ENCODE measurements at places on chromosomes 16 and 17. TPM values are rescaled to one million over a fixed set of nuclear protein-coding genes. Genes with fewer than 3 reads are reported as not detected.

- no peaks in the 10 kb centered on the region for H3K4me1 ChIP-seq
- H3K4me3 ChIP-seq = no peak within 1 kb of the TSS
- H3K27me3 ChIP-seq = no peaks in the 10 kb centered on the region
Measured at GRCh38 chr16:89613231-89613953, at the start of gene DPEP1. Gene DPEP1 (plus strand): TSS chr16:89613642. CDS start chr16:89630411, 16,769 bp downstream.

- H3K27me3 ChIP-seq = no peaks in the 10 kb centered on the region
- H3K4me3 ChIP-seq = no peak overlapping the region
- H3K36me3 ChIP-seq = peaks cover 2% of the 10 kb centered on the region
- H3K27ac ChIP-seq = no peak overlapping the region
- peaks cover 13% of the 10 kb centered on the region for H3K4me1 ChIP-seq
Measured at GRCh38 chr17:17569691-17570090, 21.8 kb downstream of the PEMT start.

The KRT36 gene
- not detected for total RNA-seq

GRCh38 chr16:16096121-16096857 is 127.0 kb downstream of the ABCC6 start:
- peaks cover 15% of the 10 kb centered on the region for H3K36me3 ChIP-seq
- peak overlapping the region; percentile 89 for H3K27ac ChIP-seq
- H3K4me3 ChIP-seq = peak overlapping the region; percentile 23
- no peaks in the 10 kb centered on the region for H3K27me3 ChIP-seq

GRCh38 chr16:11857161-11857560 is 5.8 kb upstream of the RSL1D1 start:
- DNase-seq = no peak
- no peak overlapping the region for H3K27ac ChIP-seq
- H3K27me3 ChIP-seq = no peaks in the 10 kb centered on the region

GRCh38 chr17:43608313-43608712 is 53.4 kb downstream of the MEOX1 start:
- no peak overlapping the region for H3K4me3 ChIP-seq
- no peaks in the 10 kb centered on the region for H3K36me3 ChIP-seq
- H3K27ac ChIP-seq = no peak overlapping the region
- DNase-seq = no peak

DNA sequence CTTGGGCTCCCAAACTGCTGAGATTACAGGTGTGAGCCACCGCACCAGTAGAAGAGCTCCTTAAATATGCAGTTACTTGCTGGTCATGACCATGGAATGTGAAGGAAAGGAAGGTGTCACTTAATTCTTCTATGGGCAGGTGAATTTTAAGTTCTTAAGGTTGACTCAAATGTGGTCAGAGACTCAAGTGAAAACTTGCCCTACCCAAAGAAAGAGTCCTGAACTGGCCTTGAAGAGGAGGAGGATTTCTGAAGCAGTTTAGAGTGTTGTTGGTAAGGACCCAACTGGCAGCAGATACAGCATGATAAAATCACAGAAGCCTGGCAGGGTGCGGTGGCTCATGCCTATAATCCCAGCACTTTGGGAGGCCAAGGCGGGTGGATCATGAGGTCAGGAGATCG is 29.4 kb downstream of the CHD9 start:
- peak overlapping the region; percentile 57 for H3K27ac ChIP-seq
- no peaks in the 10 kb centered on the region for H3K36me3 ChIP-seq
- no peaks in the 10 kb centered on the region for H3K27me3 ChIP-seq
- H3K4me1 ChIP-seq = peaks cover 57% of the 10 kb centered on the region

DNA sequence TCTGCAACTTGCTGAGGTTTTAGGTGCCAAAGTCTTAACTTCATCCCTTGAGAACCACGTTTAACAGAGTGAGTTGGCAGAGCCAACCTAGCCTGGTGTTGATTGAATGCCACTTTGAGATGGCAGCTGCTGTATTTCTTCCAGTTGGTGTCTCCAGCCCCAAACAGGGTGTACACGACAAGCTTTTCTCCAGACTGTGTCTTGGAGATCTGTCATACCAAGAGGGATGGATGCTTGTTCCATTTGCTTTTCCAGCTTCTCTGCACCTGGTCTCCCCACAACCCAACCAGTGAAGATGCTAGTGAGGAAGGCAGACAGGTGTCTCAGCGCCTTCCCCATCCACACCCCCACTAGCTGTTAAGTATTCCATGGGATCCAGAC is 141.1 kb upstream of the HS3ST2 start:
- no peaks in the 10 kb centered on the region for H3K27me3 ChIP-seq
- H3K36me3 ChIP-seq = no peaks in the 10 kb centered on the region
- no peak overlapping the region for H3K27ac ChIP-seq
- DNase-seq = no peak
- H3K4me1 ChIP-seq = no peaks in the 10 kb centered on the region
- H3K4me3 ChIP-seq = no peak overlapping the region

The CTF1 gene
- total RNA-seq = 0.21 TPM

The KRTAP16-1 gene
- total RNA-seq = not detected

DNA sequence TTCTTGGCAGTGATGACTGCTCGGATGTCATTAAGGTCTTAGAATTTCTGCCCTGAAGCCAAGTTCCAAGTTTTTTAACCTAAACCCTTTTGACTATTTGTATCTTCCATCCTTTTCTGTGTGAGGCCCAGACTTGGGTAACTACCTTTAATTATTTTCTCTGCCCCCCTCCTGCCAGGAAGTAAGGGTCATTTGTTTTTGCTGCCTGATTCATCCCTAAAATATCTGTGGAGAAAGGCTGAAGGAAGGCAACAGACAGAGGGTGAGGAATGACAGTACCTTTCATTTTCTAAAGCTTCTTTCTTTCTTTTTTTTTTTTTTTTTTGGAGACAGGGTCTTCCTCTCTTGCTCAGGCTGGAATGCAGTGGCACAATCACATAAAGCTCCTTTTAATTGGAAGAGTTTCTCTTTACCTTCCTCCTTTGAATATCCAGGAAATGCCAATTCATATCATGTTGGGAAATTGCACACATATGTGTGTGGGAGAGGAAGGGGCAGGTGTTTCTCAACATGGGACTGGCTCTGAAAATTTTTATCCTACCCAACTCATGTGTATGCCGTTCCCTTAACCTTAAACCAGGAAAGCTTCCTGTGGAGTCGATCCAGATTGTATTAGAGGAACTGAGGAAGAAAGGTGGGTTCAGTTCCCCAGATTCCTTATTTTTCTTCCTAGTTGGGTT is 957 bp downstream of the VPS25 start:
- DNase-seq = no peak
- peaks cover 4% of the 10 kb centered on the region for H3K4me1 ChIP-seq
- peaks cover 40% of the 10 kb centered on the region for H3K36me3 ChIP-seq
- H3K27me3 ChIP-seq = no peaks in the 10 kb centered on the region

The KRTAP1-5 gene
- total RNA-seq = not detected

DNA sequence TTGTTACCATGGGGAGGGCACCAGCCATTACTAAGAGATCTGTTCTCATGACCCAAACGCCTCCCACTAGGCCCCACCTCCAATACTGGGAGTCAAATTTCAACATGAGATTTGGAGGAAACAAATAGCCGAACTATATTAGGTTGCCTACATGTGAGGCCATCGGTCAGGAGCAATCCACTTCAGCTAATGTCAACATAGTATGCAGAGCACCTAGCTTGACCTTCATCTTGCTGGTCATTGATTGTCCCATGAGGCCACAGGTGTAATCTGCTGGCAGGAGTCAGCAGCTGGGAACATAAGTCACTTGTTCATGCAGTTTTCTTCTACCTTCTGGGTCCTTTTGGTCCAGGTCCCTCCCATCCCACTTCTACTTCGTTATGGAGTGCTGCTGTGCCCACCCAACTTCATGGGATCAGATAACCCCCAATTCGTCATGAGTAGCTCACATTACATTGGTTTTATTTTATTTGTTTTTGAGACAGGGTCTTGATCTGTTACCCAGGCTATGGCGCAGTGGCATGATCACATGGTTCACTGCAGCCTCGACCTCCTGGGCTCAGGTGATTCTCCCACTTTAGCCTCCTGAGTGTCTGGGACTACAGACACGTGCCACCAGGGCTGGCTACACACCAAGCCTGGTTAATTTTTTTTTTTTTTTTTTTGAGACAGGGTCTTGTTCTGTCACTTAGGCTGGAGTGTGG is 5.9 kb upstream of the KPNA2 start:
- H3K4me1 ChIP-seq = peaks cover under 1% of the 10 kb centered on the region
- H3K27me3 ChIP-seq = no peaks in the 10 kb centered on the region
- no peak for DNase-seq
- no peak overlapping the region for H3K27ac ChIP-seq
- no peaks in the 10 kb centered on the region for H3K36me3 ChIP-seq
- H3K4me3 ChIP-seq = no peak overlapping the region

DNA sequence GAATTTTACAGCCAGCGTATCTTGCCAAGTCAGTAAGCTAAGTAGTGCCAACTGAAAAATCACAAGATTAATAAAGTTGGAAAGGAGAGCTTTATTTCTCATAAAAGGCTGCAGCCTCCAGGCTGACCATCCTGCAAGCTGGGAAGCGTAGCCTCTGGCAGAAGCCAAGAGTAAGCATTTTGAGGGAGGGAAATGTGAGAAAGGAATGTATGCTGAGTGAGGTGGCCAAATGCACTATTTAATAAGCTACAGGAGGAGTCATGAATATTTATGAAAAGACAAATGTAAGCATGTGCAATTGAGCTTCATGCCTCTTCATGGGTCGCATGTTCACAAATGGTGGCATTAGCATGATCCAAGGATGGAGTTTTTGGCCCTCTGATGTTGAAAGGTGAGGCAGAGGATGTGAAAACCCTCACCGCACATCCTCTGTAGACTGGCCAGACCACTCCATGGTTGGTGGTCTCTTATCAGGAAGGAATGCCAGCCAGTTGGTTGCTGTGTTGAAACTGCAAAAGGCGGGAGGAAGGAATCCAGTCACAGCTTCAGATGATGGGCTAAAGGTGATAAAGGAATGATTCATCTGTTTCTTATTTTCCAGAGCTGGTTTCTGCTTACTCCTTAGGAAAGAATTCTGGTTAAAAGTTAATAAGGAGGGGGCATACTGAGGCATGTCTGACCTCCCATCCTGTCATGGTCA is 9.2 kb downstream of the KRT33B start:
- H3K36me3 ChIP-seq = no peaks in the 10 kb centered on the region
- no peak overlapping the region for H3K4me3 ChIP-seq
- H3K27ac ChIP-seq = no peak overlapping the region
- no peaks in the 10 kb centered on the region for H3K27me3 ChIP-seq
- no peak for DNase-seq

GRCh38 chr16:11056090-11056992 is 112.0 kb downstream of the CLEC16A start:
- H3K4me3 ChIP-seq = peak overlapping the region; percentile 9
- H3K27ac ChIP-seq = peak overlapping the region; percentile 66
- no peaks in the 10 kb centered on the region for H3K27me3 ChIP-seq

DNA sequence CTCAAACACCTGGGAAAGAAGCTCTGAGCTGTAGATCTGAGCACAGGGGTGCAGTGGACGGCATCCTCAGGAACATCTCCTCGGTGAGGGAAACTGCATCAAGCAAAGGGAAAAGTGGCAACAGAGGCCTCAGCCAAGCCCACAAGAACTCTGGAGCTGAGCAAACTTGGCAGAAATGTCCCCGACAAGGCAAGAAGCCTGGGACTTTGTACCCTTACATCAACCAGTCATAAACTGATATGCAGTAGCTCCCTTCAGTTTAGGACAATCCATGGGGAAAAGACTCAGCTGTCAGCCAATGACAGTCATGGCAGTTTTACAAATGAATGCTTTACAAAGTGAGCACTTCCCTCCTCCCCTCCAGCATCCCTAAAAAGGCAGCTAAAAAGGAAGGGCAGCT is 210.0 kb upstream of the DYNLRB2 start:
- no peak for DNase-seq
- H3K4me3 ChIP-seq = no peak overlapping the region
- no peaks in the 10 kb centered on the region for H3K36me3 ChIP-seq
- H3K4me1 ChIP-seq = no peaks in the 10 kb centered on the region

GRCh38 chr17:74137416-74137815 is 66.1 kb upstream of the RPL38 start:
- H3K4me1 ChIP-seq = no peaks in the 10 kb centered on the region
- no peak overlapping the region for H3K4me3 ChIP-seq
- no peaks in the 10 kb centered on the region for H3K36me3 ChIP-seq
- DNase-seq = no peak

DNA sequence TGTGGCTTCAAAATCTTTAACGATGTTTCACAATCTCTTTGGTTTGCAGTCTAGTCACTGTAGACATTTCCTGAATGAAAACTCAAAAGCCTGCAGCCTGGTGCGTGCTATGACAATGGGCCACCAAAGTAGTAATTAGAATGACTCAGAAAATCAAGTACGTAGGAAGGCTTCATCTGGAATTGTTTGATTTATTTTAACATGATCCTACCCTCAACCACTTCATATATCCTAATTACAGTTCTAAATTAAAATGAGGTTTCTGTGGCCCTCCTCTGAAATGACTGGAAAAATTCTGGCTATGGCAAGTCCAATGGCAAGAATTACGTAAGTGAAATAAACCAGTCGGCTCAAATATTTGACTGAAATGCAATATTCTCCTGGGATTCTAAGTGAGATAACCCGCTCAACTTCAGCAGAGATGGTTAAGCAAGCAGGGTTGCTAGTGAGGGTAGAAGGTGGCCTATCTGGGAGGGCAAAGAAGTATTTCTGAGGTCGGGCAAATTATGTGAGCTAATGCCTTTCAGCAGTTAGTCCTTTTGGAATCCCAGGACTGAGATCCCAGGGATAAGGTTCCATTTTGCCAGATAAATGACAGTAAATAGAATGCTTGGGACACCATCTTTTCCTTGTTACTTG is 145.6 kb upstream of the MYOCD start:
- no peak overlapping the region for H3K4me3 ChIP-seq
- H3K36me3 ChIP-seq = no peaks in the 10 kb centered on the region
- peaks cover 18% of the 10 kb centered on the region for H3K4me1 ChIP-seq
- H3K27ac ChIP-seq = no peak overlapping the region
- no peak for DNase-seq
- no peaks in the 10 kb centered on the region for H3K27me3 ChIP-seq
